GM19239 (cell line): ENCODE measurements at places on chromosomes 4 and X.

GRCh38 chr4:106258145-106259045, 57.6 kb downstream of the TBCK start:
- DNase-seq = no peak

DNA sequence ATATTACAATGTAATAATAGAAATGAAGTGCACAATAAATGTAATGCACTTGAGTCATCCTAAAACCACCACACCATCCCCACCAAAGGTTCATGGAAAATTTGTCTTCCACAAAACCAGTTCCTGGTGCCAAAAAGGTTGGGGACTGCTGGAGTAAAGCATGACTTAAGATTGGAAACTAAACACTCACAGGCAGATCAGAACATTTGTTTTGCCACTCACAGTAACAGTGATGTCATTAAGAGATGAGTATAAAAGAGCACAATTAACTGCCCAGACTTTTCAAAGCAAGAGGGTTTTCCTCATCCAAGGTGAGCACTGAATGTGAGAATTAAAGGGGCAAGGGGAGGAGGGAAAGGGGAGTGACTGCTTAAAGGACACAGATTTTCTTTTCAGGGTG, 35.6 kb downstream of the MAP7D3 start:
- no peak for DNase-seq

DNA sequence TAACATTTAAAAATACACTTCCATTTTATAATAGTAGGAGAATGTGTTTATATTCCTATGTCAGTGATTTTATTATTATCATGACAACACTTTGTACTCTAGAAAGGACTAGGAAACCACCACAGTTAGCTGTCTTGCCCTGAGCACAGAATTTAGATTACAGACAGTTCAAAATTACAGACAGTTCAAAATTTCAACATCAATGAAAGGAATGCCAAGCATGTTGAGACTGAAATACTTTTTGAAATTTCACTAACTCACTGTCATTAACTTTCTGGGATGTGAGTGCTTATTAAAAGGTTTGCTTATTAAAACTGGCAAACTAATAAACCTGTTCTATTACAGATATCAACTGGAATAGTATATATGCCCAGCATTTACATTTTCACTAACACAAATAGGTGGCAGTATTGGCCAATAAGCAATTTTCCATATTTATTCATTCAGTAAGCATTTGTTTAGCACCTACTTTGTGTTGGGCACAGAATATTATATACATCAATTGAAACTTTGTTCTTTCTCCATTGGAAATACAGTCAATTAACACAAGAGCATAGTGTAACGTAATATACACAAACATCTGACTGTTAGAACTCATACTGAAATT, 179.4 kb downstream of the FBXW7 start:
- no peak for DNase-seq

DNA sequence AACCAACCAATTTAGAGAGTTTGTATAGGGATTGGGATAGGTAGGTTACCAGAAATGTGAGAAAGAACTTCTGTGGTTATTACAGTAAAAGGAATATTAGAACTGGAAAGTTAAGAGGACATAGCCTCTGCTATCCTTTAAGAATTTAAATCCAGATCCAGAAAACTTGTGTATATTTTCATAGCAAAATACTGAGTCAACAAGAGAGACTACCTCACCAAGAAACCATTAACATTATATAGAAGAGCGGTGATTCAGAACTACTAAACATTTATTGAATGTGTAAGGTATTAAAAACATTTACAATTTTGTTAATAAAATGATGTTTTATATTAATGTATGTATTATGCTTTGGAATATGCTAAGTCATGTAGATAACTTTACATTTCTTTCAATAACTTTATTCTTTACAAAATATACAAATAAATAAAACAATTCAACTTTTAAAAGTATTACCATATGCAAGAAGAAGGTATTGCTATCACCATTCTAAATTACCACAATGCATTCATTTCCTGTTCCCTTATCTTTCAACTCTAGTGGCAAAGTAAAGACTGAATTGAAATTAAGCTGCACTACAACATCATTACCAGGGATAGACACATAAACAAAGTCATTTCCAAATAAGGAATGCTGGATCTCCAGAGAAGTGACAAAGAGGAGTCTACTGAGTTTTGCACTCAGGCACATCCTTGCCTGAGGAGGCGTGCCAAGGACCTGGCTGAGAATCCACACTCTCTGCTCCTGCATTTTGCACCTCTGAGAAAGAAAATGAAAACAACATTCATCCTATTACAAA, 6.1 kb upstream of the BDH2 start:
- DNase-seq = no peak

GRCh38 chr4:69828828-69829227, 31.1 kb downstream of the SULT1E1 start:
- DNase-seq = no peak

- DNase-seq = no peak
Measured at GRCh38 chr4:15951781-15952180, 11.2 kb downstream of the FGFBP2 start.

DNA sequence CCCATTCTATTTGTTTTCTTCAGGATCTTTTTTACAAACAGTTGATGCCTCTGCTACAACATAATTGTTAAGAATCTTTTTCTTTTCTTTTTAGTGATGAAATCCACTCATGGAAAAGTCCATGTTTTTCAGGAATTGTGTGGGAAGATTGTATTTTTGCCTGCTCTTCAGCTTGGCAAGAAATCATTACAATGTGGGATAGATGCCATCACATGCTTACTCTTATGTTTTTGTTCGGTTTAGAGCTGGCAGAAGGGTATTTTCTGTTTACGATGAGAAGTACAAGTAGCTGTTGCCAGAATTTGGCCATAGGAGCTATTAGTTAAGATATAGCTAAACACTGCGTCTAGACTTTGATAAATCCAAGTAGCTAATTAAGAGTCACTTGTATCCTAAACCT, 2585.3 kb downstream of the ARAP2 start:
- no peak for DNase-seq

- DNase-seq = peak; percentile 72
Measured at GRCh38 chr4:6250235-6250983, 19.2 kb upstream of the WFS1 start.

GRCh38 chr4:55733932-55734331, 85.7 kb upstream of the EXOC1L start:
- DNase-seq = no peak

- DNase-seq = no peak
Measured at GRCh38 chr4:68257719-68258118, 12.2 kb upstream of the TMPRSS11B start.

DNA sequence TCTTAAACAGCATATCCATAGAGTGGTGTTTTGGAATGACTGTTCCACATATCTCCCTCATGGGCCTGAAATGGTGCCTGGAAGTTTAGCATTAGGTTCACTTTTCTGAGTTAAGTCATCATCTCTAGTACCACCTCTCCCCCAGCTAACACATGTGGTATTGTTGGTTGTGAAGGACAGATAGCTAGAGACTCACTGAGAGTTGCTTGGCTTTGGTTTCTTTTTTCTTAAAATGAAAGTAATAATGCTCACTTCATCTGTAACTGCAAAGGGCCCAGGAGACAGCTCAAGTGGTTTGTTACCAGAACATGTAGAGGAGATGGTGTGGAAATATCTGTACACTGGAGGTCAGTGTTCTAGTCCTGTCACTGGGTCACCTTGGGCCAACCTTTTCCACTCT, 90.9 kb downstream of the EFNB1 start:
- DNase-seq = no peak

DNA sequence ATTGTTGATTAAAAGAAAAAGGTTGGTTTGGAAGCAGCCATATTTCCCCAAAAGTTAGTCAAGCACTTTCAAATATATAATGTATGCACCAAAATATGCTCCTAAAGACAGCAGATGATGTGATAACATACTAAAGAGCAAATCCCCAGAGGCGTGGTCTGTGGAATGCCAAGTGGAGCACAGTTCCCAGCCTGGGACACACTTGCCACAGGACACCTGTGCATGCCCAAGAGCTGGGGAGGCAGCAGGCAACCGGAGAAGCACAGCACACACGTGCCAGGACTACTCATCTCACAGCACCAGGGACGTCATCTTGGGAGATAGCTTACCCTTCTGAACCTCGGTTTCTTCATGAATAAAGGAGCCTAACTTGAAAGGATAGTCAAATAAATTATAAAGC, 12.5 kb downstream of the STX18 start:
- DNase-seq = no peak

DNA sequence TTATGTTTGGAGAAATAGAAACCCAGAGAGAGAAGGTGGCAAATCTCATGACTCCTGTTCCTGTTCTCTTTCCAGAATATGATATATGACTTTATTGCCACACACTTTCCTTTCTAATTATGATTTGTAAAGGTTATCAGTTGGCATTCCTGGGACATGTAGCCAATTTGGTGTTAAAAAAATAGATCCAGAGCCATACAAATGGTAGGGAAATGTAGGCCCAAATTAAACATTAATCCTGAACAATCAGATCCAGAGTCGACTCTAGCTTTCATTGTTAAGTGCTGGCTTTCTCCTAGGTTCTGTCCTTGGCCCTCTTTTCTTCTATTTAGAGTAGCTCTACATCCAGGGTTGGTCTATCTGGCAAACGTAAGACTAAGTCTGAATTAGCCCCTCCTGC, 69.8 kb upstream of the LONRF3 start:
- DNase-seq = no peak

GRCh38 chr4:44791831-44792230, 65.5 kb upstream of the GNPDA2 start:
- DNase-seq = no peak

- DNase-seq = no peak
Measured at GRCh38 chr4:149885896-149886295, 70.3 kb upstream of the IQCM start.

GRCh38 chr4:142085513-142086292, 449.3 kb downstream of the IL15 start:
- DNase-seq = no peak

GRCh38 chr4:46484881-46485280, 95.0 kb upstream of the GABRA2 start:
- no peak for DNase-seq

GRCh38 chrX:65726715-65727114, 59.3 kb downstream of the MSN start:
- DNase-seq = no peak

DNA sequence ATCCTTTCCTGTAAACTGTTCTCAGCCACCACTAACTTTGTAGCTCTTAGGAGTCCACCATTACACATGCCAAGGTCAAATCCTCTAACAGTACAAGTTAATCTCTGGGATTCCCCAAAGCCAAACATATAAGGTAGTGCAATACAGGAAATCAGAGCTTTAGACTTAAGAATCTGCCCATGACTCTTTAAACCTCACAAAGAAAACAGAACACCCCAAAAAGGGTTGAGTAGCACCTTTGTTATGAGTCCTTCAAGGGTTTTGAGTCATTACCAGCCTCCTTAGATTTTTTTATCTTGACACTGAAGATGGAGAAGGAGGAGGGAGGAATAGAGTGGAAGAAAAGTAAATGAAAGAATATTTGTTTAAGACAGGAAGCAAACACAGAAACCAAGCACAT, 243.9 kb upstream of the SPANXN1 start:
- no peak for DNase-seq

GRCh38 chrX:86078650-86079049, 31.3 kb upstream of the CHM start:
- no peak for DNase-seq

DNA sequence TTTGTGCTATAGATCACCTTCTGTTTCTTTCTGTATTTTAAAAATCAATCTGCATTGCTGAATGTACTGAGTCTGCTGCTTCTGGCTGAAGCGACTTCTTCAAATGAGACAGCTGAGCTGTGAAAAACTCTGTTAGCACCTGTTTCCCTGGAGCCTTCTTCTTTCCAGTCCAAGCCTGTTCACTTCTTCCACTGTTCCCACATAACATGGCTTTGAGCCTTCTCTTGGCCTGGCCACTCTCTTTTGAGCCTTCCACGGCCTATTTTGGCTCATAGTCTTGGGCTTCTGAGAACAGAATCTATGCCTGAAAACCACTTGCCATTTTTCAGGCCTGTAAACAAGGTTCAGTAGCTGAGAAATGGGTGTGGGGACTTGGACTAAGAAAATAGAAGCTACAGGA, 132.9 kb upstream of the IGFBP7 start:
- no peak for DNase-seq

GRCh38 chrX:19121898-19122640, at the start of gene ADGRG2:
Gene ADGRG2 (minus strand): TSS chrX:19122468. CDS start chrX:19068834, 53,634 bp downstream.
- DNase-seq = no peak

GRCh38 chrX:140821280-140821679, 111.7 kb downstream of the LINC00632 start:
- DNase-seq = no peak

- no peak for DNase-seq
Measured at GRCh38 chr4:27835851-27836250, 975.2 kb downstream of the STIM2 start.

DNA sequence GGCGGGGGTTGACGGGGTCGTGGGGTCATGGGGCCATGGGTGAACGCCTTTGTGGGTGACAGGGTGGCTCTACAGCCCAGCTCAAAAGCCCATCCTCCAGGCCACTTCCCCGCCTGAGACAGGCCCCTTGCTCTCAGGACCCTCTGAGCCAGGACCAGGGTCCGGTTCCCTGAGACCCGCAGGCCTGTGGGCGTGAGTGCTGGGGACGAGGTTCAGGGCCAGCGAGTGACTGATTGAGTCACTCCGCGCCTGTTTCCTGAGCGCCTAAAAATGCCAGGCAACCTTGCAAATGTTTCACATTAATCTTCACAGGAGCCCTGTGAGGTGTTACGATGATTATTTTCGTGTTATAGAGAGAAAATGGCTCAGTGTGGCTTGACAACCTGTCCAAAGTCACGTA, 97.8 kb downstream of the ZNF674 start:
- DNase-seq = no peak
